ENCODE measurements at places on chromosomes 6 and 20. TPM values are rescaled to one million over a fixed set of nuclear protein-coding genes. Genes with fewer than 3 reads are reported as not detected.

The SIRPD gene
- not detected for total RNA-seq

DNA sequence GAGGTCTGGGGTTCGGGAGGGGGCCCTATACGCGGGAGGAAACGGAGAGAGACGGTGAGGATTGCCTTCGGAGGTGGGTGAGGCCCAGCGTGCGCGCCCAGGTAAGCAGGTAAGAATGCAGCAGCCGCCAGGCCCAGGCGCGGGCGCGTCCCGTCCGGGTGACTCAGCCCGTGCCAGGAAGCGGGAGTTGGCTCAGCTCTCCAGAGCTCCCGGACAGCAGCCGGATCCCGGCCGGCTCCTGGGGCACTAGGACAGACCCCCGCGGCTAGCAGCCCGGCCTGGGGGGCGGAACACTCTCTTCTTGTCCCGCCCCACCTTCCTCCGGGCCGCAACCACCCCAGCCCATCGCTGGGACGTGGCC lies 1.5 kb upstream of the MDFI start:
- no peak for DNase-seq

DNA sequence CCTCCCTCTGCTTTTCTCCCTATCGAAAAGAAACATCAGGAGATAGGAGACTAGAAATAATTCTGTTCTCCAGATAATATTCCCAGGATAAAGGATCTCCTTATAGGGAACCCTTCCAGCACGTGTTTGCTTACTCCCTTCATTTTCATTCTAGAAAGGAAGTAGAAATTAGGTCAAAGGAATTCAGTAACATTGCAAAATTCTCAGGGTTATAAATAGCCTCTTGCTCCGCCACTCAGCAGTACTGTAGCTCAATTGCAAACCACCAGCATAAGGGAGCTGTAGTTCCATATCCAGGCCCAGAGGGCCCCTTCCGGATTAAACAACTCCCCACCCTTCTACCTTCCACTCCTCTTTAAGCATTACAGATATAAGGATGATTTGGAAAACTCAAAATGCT lies 6.2 kb downstream of the ELMO2 start:
- DNase-seq: no peak

The IL17A gene
- total RNA-seq: not detected

- no peak for DNase-seq
These were observed 19.1 kb downstream of the OLIG3 start for GRCh38 chr6:137475103-137475502.

DNA sequence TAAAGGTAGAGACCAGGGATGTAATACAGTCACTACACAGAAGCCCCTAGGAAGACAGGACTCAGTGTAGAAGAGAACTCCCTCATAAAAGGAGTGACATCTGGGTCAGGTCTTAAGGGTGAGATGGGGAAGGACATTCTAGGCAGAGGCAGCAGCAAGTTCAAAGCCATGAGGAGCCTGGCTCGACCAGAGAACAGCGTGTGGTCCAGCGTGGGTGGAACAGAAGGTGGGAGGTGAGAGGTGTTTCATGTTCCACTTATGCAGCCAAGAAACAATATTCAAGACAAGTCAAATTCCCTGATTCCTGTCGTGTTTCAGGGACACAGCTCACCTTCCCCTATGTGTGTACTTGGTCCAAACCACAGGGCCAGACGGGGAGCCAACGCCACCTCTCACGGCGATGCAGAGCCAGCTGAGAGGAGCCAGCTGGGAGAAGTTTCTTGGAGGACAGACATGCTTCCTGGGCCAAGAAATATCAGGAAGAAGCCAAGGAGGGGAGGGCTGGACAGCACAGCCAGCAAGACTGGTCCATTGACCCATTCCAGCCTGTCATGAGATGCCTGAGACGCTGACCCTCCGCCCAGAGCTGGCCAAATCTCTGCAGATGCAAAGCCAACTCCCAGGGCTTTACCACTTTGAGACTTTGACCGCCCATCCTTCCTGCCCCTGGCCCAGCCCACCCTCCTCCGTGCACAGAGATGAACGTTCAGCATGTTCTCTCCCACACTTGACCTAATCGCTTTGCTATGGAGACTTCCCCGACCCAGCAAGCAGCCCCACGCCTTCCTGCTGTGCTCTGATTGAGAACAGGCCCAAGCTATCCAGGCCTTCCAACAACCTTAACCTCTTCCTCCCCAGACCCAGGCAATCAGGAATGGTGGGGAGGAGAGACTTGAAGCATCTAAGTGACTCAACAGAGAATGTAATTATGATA lies 113.8 kb downstream of the PRND start:
- DNase-seq: peak; percentile 45

DNA sequence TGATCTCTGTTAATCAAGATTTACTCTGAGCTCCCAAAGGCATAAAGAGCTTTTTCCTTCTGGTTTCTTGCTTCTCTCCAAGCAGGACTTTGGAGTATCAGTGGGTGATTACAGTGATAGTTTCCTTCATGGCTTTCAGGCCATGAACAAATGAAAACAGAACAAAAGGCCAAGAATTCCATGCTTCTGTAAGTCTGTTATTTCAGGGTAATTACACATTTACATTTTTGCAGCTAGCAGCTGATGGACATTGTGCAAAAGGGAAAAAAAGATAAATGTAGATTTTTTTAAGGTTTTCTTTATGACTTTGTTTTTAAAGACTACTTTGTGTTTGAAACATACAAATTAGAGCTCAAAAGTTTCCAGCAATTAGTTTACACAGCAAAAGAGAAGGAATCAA lies 441.6 kb downstream of the PLCB1 start:
- no peak for DNase-seq

The CYP21A2 gene
- 9.0 TPM for total RNA-seq

- DNase-seq: no peak
These were observed 122.6 kb downstream of the SULF2 start for GRCh38 chr20:47662483-47663353.

DNA sequence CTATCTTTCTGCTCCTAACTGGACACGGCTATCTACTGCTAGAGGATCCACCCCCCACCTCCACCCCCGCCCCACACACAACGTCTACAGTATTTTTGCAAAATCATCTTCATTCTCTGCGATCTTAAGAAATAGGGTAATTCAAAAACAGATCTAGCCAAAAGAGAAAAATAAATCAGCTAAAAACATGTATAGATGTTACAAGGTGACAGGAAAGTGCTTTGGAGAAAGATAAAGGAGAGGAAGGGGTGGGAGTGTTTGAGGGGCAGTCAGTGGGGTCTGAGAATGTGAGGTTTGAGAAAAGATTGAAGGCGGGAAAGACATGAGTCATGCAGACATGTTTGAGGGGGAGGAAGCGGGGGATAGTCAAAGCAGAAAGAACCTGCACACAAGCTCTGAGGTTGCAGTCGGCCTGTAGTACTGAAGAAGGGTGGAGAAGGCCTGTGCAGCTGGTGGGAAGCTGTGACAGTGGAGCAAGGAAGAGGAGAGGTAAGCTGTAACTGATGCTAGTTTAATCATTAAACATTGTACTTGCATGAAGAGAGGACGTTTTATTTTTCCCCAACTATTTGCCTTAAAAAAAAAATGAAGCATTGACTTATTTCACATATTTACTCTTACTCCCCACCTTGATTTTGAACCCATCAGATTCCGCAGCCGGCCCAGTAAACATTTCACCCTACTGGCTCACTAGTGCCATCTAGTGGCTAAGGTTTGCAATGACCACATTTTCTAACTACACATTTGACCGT lies 332.6 kb downstream of the ADGRB3 start:
- DNase-seq: peak; percentile 62

GRCh38 chr20:5482791-5483190 lies 166.0 kb upstream of the PROKR2 start:
- DNase-seq: no peak
